Stimulated activated CD4-positive, alpha-beta T cell treated with anti-CD3 and anti-CD28 coated beads, Interleukin-2, amount 100 ng/mL, for 48 hours (primary cell): ENCODE measurements at places on chromosomes 2 and 18.

- DNase-seq = no peak
Measured at GRCh38 chr2:117519721-117520120, 294.8 kb upstream of the DDX18 start.

GRCh38 chr2:68309426-68309825, 10.3 kb downstream of the CNRIP1 start:
- DNase-seq = no peak

DNA sequence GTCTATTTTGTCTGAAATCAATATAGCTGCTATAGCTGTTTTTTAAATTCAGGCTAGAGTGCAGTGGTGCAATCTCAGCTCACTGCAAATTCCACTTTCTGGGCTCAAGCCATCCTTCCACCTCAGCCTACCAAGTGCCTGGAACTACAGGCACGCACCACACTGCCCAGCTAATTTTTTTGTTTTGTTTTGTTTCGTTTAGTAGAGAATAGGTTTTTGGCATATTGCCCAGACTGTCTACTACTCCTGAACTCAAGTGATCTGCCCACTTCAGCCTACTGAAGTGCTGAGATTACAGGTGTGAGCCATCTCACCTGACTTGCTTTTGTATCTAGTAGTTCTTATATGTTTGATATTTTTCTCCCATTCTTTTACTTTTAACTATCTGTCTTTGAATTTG, 259.7 kb downstream of the CDH19 start:
- no peak for DNase-seq

GRCh38 chr2:47094511-47095142, 60.5 kb downstream of the STPG4 start:
- DNase-seq = no peak

- no peak for DNase-seq
Measured at GRCh38 chr2:200405599-200406298, 99.3 kb downstream of the SPATS2L start.

DNA sequence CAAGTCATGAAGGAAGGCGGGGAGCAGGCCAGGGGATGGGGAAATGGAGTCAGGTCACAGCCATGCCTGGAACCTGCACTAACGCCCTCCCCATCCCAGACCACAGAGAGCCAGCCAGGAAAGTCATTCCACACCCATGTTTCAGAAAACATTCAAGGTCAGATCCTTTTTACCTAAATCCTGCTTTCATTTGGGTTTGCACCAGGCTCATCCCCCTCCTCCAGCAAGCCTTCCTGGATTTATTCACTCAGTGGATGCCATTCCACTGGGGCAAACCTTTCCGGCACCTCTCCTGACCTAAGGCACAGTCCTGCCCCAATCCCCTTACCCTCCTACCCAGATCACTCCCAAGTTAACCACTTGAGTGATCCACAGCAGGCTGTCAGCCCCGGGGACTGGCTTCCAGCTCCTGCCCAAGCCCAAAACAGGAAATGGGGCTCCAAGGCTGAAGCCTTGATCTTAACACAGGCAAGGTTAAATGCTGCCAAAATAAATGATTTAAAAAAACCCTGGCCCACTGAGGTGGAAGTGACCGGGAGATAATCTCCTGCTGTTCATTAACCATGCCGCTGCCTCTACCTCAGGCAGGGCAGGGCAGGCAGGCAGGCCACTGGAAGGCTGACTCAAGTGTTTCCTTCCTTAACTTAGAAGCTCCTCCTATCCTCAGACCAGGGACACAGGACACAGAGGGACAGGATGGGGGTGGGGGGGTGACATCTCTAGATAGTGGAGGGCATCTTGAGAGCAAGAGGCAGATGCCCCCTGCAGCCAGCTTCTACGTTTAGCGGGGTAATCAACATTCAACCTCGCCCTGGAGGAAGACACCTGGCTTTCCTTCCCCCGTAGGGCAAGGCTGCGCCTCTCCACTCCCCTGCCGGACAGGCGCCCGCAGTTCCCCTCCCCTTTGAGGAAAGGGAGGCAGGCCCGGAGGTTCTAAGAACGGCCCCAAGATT, 1.4 kb downstream of the RAB11FIP5 start:
- DNase-seq = no peak

- DNase-seq = no peak
Measured at GRCh38 chr2:152097801-152098495, 896 bp downstream of the CACNB4 start.

GRCh38 chr2:28201671-28202180, 190.9 kb upstream of the FOSL2 start:
- DNase-seq = no peak

DNA sequence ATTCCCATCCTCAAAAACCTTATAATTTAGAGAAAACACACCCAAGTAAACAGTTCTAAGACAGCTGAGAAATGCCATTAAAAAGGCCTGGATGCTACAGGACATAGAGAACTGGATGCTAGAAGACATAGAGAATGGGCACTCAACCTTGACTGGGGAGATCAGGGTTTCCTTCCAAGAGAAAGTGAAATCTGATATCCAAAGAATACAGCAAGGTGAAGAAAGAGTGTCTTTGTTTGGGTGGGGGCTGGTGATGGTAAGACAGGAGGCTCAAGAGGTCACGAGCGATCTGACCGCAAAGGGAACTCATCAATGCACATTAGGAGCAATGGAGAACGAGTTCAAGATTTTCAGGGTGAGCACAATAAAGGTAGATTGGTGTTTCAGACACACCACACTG, 31.6 kb downstream of the EPB41L3 start:
- no peak for DNase-seq

GRCh38 chr2:108034843-108035242, 48.5 kb downstream of the SLC5A7 start:
- DNase-seq = no peak

DNA sequence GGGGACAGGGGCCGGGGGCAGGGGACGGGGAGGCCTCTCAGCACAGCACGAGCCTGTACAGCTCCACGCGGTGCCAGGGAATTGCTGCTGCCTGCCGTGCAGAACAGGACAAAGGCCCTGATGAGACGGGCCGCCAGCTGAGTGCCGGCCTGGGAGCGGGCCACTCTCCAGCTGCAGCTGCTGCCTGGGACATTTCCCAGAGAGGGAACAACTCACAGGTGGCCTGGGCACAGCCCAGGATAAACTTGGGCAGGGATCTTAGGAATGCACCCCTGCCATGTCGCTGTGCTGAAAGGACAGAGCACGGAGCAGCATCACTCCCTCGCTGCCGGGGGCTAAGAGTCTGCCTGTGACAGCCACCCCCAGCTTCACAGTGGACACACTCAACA, 38.8 kb downstream of the CENPO start:
- no peak for DNase-seq

DNA sequence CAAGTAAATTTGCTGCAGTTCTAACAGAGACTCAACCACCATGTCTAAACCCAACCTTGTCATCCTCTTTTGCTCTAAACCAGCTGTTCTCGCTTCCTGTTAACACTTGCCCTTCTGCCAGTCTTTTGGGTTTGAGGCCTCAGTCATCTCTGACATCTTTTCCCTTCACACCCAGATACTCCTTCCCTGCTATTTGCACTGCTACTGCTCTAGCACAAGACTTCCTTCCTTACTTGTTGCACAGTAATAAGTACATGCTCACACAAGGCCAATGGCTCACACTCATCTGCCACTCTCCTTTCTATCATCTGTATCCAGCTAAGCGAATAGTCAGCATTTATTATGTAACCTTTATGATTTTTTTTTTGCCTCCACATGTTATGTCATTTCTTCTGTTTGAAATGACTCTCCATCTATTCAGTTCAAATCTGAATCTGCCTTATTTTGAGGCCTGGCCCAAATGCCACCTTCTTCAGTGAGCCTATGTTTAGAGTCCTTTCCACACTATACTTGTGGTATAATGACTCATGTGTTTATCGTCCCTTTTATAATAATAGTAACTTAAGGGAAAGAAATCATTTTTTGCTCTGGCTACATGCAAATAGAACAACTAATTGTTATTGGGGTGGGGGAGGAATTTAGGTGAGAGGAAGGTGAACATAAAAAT, 22.5 kb upstream of the CDKL4 start:
- DNase-seq = no peak

GRCh38 chr2:241842620-241843211, 16.0 kb downstream of the PDCD1 start:
- no peak for DNase-seq

- no peak for DNase-seq
Measured at GRCh38 chr18:12317664-12318333, 9.8 kb downstream of the TUBB6 start.

DNA sequence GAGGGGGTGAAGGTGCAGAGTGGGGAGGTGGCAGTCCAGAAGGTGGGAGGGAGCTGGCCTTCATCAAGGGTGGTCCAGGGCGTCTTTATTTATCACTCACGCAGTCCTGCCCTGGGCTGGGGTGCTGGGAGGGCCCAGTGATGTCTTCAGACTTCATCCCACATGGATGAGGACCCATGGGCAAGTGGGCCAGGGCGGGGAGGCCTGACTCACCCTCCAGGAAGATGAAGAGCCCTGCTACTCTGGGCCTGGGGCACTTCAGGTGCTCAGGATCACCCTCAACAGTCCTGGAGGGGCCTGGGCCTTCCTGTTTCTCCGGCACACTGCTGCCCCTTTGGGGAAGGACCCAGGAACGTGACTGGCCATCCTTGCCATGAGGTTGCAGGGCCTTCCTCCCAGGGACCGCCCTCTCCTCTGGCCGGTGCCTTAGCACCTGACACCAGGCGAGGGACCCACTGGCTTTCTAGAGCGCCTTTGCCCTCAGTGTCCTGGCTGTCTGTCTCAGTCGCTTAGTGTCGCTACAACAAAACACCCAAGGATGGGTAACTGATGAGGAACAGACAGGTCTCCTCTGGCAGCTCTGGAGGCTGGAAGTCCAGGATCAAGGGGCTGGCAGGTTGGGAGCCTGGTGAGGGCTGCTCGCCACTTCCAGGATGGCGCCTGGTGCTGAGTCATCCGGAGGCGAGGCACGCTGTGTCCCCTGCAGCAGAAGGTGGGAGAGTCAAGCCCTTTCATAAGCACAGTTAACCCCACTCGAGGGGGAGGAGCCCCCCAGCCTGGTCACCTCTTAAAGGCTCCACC, 57.8 kb upstream of the HS6ST1 start:
- no peak for DNase-seq

- peak; percentile 27 for DNase-seq
Measured at GRCh38 chr18:80154293-80154692, 45.2 kb downstream of the ADNP2 start.

- DNase-seq = no peak
Measured at GRCh38 chr2:69827796-69828540, 1.5 kb upstream of the GMCL1 start.

DNA sequence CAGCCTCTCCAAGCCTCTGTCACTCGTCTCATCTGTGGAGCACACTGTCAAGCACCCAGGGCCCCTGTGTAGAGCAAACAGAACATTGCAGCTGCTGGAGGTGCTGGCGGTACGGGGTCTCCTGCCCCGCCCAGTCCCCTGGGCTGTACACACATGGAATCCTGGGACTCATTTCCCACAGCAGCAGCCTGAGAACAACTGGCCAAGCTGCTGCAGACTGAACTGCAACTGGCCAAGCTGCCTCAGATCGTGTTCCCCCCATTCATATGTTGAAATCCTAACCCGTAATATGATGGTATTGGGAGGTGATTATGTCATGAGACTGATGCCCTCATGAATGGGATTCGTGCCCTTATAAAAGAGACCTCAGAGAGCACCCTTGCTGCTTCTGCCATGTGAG, 130.5 kb downstream of the NCK2 start:
- DNase-seq = no peak

DNA sequence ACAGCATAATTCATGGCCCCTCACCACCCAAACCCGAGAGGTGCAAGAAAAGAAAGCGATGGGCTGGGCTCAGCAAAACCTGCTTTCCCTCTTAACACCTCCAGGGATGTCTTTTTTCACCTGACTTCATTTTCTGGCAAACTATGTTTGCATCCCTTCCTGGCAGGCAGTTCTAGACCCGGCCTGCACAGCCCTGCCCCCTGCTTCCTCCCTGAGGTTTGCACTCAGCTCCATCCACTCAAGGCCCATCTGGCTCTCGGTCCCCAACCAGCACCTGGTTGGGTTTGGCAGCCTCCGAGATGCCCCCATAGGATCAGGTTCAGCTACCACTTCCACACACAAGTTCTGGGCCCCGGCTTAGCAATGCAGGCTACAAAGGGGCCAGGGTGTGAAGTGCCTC, 185.7 kb downstream of the SMAD7 start:
- no peak for DNase-seq

GRCh38 chr2:226707499-226707898, 92.1 kb downstream of the IRS1 start:
- no peak for DNase-seq

- DNase-seq = no peak
Measured at GRCh38 chr2:15412779-15413178, 148.4 kb downstream of the NBAS start.

GRCh38 chr2:16900405-16901025, 234.9 kb upstream of the CYRIA start:
- DNase-seq = no peak

GRCh38 chr2:60450488-60450887, 103.0 kb downstream of the BCL11A start:
- no peak for DNase-seq

DNA sequence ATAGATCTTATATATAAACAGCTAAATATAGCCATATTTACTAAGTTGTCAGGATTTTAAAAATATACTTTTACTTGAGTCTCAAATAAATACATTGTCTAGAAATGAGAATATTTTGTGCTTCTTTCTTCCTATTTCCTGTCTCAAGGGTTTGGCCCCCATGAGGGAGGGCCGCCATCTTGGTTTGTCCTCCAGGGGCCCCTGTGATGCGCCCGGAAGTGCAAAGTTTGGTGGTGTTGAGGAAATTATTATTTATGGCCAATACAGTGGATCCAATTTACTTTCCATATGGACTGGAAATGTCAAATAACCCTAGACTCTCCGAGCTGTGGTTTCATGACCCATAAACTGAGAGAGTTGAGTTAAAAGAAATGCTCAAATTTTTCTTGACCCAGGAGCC, 104.7 kb upstream of the OTOS start:
- DNase-seq = no peak
